ENCODE measurements at places on chromosomes 5 and 9.
A peak's percentile ranks its signal among the peaks of the same experiment; 100 is the strongest.

- DNase-seq: no peak
These were observed 4.8 kb downstream of the KIAA0825 start for GRCh38 chr5:94613583-94613982.

DNA sequence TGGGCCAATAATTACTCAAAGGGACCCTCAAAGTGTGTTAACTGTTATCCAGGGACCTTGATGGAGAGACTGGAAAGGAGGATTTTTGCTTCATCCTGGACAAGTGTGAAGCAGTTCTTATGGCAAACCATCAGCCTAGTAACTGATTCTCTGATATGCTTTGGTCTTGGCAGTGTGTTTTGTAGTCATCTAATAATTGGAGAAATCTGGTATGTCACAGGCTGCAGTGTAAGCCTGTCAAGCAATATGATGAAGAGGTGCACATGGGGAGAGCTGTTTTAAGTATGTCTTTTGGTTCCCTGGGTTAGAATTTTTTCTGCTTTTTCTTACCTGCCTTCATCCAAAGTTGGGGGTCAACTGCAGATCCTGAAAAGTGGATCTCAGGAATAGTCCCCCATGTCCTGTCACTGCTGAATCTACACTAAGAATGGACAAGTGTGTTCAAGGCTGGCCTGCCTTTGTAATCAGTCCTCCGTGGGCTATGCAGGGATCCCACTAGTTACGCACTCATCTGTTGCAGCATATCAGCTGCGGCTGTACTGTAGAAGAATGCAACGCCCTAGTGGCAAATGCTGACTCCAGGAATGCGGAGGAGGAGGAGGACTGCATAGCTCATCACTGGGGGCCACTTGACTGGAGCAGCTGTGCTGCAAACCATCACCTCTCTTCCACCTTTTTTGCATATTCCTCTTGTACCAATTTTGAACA, 1.9 kb downstream of the SPTAN1 start:
- DNase-seq: peak; percentile 91

DNA sequence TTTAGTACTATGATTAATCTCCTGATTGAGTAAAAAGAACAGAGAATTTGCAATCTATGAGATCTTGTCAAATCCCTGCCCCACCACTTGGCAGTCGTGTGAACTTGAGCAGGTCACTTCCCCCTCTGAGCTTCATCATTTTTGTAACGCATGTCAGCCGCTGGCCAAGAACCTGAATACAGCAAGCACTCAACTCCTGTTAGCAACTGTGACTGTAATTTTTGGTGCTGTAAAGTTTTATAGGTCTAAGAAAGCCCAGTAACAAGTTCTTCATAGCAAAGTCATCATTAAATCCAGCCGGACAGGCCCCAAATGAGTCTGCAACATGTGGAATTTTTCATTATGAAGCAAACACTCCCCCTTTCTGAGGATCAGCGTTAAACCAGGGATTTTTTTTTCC, 49.4 kb downstream of the DRD1 start:
- no peak for DNase-seq

GRCh38 chr5:59729820-59730219, 163.7 kb downstream of the PDE4D start:
- no peak for DNase-seq

- no peak for DNase-seq
These were observed 215.3 kb downstream of the NFIB start for GRCh38 chr9:14098486-14099180.

DNA sequence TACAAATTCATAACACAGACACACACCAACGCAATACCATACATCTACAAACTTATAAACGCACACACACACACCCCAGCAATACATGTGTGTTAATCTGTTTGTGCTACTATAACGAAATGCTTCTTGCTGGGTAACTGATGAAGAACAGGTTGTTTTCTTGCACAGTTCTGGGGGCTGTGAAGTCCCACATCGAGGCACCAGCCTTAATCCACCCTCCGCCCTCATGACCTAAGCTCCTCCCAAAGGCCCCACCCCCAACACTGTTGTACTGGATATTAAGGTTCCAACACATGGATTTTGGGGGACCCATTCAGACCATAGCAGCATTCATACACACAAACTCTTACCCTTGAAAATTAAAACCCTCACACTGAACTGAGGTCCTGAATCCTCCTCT, 38.8 kb upstream of the LPCAT1 start:
- DNase-seq: no peak

DNA sequence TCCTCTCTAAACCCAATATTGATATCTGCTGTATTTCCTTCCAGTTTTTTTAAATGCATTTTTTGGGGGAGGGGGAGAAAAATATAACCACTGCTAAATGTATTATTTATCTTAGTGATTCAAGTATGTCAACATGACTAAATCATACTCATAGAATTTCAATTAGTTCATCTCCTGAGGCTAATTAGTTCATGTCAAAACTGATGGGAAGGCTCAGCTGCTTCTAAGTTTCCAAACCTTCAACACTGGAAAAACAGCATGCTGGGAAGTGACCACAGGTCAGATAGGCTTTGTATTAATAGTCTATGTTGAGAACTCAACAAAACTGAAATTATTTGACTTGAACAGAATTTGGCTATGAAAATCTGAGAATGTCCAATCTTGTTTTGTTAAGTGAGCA, 118.7 kb downstream of the TTLL11 start:
- no peak for DNase-seq

DNA sequence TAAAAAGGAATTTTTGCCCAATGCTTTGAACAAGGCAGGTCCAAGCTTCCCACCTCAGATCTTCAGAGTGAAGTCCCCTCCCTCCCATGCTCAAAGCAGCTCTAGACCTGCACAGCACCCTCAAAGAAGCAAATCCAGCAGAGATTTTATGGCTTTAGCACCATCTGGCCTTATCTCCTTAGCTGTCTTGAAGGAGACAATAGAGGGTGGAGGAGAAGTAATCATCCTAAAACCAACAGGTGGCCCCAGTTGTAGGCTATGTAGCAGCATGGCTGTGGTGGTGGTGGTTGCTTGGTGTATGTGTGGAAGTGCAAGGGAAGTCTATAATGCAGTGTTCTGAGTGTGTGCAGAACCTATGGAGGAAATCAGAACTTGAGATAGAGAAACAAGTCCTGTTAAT, 140.1 kb downstream of the GRIA1 start:
- DNase-seq: no peak

DNA sequence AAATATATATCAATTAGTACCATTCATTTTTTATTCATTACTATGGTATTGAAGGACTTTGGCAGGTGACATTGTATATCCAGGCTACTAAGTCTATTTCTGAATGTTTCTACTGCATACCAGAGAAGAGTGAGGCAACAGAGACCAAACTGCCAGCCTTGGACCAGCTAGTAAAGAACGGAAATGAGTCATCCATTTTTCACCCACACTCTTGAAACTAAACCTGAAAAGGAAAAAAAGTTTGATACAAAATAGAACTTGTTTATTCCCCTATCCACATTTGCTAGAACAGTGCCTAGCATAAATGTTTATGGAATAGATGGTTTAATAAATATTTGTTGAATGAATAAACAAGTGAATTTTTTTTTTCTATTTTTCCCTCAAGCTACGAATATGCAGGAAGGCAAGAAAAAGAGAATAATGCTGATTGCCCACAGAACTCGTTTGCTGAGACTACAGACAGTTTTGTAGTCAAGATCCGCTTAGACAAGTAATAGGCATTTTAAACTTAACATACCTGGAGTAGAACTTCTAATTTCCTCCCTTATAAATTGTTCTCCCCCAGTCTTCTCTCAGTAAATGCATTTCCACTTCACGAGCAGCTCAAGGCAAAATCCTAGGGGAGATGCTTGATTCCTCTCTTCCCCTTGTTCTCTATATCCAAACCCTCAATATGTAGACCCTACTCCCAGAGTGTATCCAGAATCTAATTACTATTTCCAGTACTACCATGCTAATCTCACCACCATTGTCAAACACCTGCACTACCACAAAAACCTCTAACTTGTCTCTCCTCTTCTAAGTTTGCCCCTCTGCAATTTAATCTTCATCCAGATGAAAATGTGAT, 146.2 kb upstream of the RASA1 start:
- peak; percentile 88 for DNase-seq

DNA sequence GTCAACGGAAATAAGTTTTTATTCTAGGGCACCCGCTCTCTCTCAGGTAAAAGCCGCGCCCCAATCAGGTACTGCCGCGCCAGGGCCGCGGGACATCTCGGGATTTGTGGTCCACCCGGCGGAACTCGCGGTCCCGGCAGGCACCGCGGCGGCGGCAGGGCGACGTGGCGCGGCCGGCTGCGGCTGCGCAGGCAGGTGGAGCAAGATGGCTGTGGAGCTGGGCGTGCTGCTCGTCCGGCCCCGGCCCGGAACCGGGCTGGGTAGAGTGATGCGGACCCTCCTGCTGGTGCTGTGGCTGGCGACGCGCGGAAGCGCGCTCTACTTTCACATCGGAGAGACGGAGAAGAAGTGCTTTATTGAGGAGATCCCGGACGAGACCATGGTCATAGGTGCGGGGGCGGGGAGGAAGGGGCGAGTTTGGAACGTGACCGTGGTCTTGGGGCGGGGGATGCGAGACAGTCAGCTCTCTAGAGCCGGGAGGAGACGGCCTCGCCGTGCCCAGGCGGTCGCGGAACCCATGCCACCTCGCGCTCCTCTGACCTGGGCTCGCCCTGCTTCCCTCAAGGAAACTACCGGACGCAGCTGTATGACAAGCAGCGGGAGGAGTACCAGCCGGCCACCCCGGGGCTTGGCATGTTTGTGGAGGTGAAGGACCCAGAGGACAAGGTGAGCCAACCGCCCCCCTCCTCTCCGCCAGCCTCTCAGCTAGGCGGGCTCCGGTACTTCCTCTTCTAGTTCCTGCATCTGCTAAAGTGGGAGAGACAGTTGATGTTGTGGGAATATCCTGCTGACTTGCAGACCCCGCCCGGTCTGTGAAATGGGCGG, at the start of gene TMED9:
TMED9 (plus strand) TSS at position 194 of the 825 bp plus-strand sequence; CDS start at position 206, 12 bp downstream.
- DNase-seq: peak; percentile 73

GRCh38 chr9:125361837-125362531, 100.4 kb downstream of the GAPVD1 start:
- no peak for DNase-seq

GRCh38 chr5:10621832-10622231, 58.0 kb downstream of the ANKRD33B start:
- DNase-seq: no peak

DNA sequence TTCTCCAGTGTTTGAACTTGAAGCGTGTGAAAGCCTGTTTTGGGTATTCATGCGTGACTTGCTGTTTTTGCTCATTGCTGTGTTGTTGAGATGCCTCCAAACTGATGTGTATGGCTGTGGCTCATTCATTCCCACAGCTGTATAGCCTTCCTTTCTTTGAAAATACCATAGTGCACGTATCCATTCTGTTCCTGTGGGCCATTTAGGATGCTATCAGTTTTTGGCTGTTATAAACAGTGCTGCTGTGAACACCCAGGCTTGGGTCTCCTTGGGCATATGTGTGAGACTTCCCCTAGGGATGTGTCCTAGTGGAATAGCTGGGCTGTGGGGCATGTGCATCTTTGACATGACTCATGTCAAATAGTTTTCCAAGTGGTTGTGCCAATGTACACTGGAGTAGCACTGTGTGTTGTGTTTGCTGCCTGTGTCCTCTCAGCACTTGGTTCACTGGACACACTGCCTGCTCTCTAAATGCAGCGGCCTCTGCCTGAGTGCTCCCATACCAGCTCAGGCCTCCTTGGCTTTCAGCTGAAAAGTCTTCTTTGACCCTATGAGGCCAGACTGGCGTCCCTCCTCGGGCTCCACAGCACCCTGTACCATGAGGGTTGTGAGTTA, 102.6 kb upstream of the TBC1D2 start:
- peak; percentile 64 for DNase-seq

Measured in AG10803 (cell line).